ENCODE measurements at places on chromosomes 5 and 9.

- no peak for DNase-seq
Measured at GRCh38 chr5:54470677-54471076, 15.2 kb downstream of the HSPB3 start.

DNA sequence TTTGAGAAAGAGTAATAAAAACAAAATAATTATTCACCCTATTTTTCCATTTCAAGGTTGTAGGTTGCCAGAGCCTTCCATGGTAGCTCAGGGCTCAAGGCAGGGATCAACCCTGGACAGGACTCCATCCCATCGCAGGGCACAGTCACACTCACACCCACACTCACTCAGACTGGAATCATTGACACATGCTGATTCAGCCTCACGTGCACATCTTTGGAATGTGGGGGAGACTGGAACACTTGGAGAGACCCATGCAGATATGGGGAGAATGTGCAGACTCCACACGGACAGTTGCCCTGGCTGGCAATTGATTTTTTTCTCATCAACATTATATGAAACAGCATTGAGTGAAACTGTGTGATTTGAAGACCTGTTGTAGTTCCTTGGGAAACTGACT is 234.1 kb downstream of the ADGRV1 start:
- DNase-seq: no peak

- DNase-seq: no peak
Measured at GRCh38 chr5:89703817-89704216, 705.7 kb downstream of the CETN3 start.

DNA sequence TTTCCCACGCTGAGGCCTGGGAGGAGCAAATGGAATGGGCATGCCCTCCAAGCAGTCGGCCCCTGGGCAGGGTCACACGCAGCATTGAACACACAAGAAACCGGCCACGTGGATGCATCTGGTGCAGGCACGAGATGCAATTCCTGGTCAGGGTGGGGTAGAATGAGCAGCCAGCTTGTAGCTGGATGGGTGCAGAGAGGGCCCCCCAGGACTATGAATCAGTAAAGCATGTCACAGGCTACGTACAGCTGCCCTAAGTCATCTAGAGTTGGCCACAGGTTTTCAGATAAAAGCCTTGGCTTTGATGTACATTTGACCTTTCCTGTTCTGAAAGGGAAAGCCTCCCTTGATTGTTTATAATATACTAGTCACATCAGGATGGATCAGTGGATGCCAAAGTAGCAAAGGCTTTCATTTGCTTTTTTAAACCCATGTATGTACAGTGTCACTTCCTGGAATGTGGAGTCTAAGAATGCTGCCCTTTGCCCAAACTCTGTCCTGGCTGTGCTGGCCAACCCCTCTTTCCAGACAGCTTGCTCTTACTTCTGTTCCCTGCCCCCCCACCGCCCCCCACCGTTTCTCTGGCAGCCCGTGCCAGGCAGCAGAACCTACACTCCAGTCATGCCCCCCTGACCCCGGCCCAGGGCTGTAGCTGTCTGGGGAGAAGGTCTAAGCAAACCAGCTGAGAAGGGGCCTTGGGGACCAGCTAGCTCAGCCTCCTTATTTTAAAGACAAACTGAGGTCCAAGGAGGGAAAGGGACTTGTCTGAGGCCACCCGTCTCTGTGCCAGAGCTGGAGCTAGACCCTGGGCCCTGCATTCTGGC is 169.2 kb downstream of the HSPA4 start:
- DNase-seq: no peak

DNA sequence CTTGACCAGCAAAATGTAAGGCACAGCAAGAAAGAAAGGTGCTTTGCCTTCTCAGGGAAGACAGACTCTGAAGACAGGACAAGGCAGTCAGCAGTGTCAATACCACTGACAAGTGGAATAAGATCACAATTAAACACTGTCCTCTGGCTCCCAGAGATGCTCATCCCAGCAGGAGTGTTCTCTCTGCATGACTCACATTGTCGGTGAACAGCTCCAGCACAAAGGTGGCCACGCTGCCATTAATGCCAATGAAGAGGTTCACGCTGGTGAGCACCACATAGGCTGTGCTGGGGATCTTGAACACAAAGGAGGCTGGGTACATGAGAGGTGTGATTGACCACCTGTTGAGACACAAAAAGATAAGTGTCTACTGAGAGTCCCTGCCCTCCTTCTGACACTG is 31.9 kb downstream of the NIPSNAP3B start:
- DNase-seq: no peak

DNA sequence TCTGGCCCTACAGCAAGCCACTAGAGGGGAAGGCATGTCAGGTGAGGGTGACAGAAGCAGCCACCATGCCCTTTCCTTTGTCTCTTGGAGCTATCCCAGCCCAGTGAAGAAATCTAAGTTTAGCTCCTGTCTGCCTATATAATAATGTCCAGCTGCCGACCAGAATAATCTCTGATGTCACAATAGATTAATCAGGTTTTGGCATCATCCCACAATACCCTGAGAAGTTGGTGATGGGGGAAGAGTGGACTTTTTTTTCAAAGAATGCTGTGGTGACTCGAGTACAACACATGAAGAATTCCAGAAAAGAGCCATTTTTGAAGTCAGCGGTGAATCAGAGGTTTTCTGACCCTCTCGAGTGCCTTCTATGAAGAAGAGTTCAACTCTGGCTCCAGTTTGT is 1.7 kb upstream of the TSLP start:
- no peak for DNase-seq
